ENCODE measurements at places on chromosomes 1 and 21.

GRCh38 chr1:101485712-101486111, 248.9 kb downstream of the S1PR1 start:
- no peak overlapping the region for H3K27ac ChIP-seq
- no peaks in the 10 kb centered on the region for H3K27me3 ChIP-seq
- H3K36me3 ChIP-seq, result no peaks in the 10 kb centered on the region
- DNase-seq, result no peak
- no peaks in the 10 kb centered on the region for H3K4me1 ChIP-seq

GRCh38 chr1:155130272-155131006, 2.8 kb downstream of the EFNA1 start:
- no peak for DNase-seq
- H3K36me3 ChIP-seq, result peaks cover 4% of the 10 kb centered on the region
- H3K27ac ChIP-seq, result no peak overlapping the region
- peaks cover 25% of the 10 kb centered on the region for H3K27me3 ChIP-seq
- H3K4me3 ChIP-seq, result no peak overlapping the region

DNA sequence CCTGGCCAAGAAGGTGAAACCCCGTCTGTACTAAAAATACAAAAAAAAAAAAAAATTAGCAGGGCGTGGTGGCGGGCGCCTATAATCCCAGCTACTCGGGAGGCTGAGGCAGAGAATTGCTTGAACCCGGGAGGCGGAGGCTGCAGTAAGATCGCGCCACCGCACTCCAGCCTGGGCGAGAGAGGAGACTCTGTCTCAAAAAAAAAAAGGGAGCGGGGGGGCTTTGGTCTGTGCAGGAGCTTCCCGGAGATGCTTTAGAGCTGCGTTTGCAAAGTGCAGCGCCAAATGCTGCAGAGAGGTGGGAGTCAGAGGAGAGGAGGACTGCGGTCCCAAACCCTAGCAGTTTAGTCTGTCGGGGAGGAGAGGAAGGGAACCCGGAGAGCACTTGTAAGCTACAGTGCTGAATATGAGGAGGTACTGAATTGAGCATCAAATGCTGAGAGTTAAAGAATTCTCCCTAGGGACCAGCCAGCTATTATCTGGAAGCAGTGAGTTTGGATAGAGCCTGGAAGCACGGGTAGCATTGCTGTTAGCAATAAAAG, 569 bp downstream of the FALEC start:
- peak overlapping the region; percentile 88 for H3K4me3 ChIP-seq
- H3K27me3 ChIP-seq, result no peaks in the 10 kb centered on the region
- H3K36me3 ChIP-seq, result peaks cover 8% of the 10 kb centered on the region
- H3K27ac ChIP-seq, result peak overlapping the region; percentile 87

GRCh38 chr1:167057241-167057688, 32.9 kb downstream of the GPA33 start:
- no peak overlapping the region for H3K27ac ChIP-seq
- DNase-seq, result no peak
- H3K27me3 ChIP-seq, result no peaks in the 10 kb centered on the region
- no peak overlapping the region for H3K4me3 ChIP-seq
- H3K4me1 ChIP-seq, result peaks cover 8% of the 10 kb centered on the region

- H3K27me3 ChIP-seq, result no peaks in the 10 kb centered on the region
- DNase-seq, result no peak
- no peak overlapping the region for H3K27ac ChIP-seq
- no peak overlapping the region for H3K4me3 ChIP-seq
Measured at GRCh38 chr1:68278221-68278620, 45.9 kb upstream of the WLS start.

GRCh38 chr1:1069056-1069710, 4.9 kb downstream of the RNF223 start:
- DNase-seq, result peak; percentile 96
- H3K4me1 ChIP-seq, result peaks cover 23% of the 10 kb centered on the region
- peaks cover 1% of the 10 kb centered on the region for H3K36me3 ChIP-seq
- H3K4me3 ChIP-seq, result peak overlapping the region; percentile 75

DNA sequence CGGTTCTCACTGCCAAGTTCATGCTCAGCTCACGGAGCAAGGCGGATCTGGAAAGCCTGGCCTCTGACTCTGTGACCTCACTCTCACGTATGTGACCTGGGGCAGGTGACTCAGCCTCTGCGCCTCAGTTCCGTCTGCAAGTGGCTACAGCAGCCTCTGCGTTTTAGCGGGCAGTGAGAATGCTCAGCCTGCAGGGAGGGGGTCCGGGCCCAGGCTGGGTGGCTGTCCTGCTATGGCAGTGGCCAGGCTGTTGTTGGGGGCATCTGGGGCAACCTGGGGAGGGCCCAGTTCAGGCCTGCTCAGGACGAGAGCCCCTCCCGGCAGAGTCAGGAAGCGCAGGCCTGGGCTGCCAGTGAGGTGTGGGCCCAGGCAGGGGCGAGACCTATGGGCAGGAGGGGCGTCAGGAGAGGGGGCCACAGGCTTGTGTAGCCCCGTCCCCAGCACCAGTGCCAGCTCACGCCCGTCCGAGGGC, 27.9 kb downstream of the ARHGEF16 start:
- no peaks in the 10 kb centered on the region for H3K36me3 ChIP-seq
- no peak overlapping the region for H3K4me3 ChIP-seq
- no peaks in the 10 kb centered on the region for H3K4me1 ChIP-seq
- H3K27me3 ChIP-seq, result no peaks in the 10 kb centered on the region
- no peak for DNase-seq

All from activated T-cell treated with anti-CD3 and anti-CD28 coated beads, Interleukin-2, amount 50 U/mL, for 24 hours (primary cell).